Coronary artery (tissue), 2 donors: ENCODE measurements at places on chromosomes 7 and 10.

DNA sequence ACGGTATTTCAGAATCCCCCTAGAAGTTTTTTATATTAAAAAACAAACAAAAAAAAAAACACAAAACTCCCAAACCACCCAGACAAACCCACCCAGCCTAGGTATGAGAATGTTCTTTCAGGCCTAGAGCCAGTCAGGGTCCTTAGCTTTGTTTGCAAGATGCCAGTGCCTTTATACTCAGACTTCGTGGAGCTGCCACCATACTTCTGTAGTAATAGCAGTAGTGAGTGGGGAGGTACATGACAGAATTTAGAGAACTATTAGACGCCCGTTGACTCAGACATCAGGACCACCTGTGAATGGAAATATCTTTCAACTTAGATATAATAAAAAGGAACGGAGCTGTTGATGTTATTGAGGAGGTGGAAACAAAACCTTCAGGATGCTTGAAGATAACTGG is 138.2 kb upstream of the MKLN1 start:
- DNase-seq, result no peak

GRCh38 chr7:108875139-108875538 is 305.5 kb downstream of the DNAJB9 start:
- no peak for DNase-seq

- DNase-seq, result peak; percentile 41
Observed at GRCh38 chr10:101773923-101774588, 1.9 kb downstream of the FGF8 start.

DNA sequence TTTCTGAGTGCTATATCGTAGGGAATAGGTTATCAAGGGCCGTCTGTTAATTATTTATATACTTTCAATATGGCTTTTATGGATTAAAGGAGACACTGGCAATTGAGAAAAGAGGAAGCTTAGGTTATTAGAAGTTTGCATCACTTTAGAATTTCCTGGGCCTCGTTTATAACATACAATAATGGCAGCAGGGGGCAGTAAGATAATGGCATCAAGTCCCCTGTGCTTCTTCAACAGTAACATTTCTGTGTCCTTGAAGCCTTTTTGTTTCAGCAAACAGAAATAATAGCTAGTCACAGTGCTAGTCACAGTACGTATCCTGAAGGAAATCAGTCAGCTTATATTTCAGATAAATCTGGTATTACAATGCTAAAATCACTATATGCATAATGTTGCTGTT is 41.9 kb downstream of the SPAM1 start:
- no peak for DNase-seq

GRCh38 chr10:44394696-44395381 is 9.9 kb upstream of the CXCL12 start:
- DNase-seq, result peak; percentile 67

DNA sequence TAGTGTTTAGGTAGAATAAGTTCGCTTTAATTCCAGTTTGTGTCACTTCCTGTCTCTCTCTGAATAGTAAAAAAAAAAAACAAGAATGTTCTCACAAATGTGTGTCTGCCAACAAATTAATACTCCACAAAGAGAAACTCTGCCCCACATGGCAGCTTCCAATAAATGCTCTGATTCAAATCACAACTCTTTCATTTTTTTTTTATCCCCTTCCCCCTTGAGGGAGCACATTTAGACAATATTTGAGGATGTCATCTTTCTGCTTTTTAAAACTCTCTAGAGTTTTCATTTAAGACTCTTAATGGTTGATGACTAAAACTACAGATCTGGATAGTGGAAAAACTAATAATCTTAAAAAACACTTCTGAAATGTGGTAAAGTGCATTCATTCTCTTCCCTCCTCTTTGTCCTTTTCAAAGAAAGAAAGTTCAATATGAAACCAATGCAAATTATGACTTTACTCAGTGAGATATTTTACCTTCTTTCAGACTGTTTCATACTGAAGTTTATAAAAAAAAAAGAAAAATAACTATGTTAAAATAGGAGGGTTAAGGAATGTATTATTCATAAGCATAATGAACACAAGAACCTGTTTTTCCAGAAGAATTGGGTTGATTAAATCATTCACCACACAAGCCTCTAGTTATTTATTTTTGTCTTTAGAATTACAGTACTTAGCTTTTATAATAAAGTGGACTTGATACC is 42.3 kb downstream of the ARID5B start:
- DNase-seq, result no peak

GRCh38 chr7:90225601-90226000 is 14.1 kb downstream of the STEAP2 start:
- no peak for DNase-seq

- DNase-seq, result no peak
Observed at GRCh38 chr7:134850066-134850465, 70.6 kb downstream of the CALD1 start.

- no peak for DNase-seq
Observed at GRCh38 chr7:10860516-10860915, 113.2 kb upstream of the PHF14 start.

- DNase-seq, result peak; percentile 43
Observed at GRCh38 chr10:103542764-103543616, 49.5 kb downstream of the NEURL1 start.

DNA sequence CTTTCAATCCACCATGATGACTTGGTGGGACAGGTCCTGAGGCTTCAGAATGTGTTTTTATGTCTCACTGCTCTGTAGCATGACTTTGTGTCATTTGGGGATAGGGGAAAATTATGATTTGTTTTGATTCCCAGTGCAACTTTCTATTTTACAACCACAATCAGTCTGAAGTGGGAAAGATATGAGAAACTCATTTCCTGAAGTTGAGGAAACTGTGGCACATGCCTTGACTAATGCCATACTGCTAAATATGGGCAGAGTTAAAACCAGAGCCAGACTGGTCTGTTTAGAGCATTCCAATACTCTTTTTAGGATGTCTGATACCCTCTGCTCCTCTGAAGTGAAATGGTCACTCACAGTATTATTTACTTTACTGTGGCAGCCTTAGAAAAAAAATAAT is 307.7 kb downstream of the ADRA2A start:
- DNase-seq, result no peak

- no peak for DNase-seq
Observed at GRCh38 chr10:451021-451471, 238.4 kb downstream of the DIP2C start.

DNA sequence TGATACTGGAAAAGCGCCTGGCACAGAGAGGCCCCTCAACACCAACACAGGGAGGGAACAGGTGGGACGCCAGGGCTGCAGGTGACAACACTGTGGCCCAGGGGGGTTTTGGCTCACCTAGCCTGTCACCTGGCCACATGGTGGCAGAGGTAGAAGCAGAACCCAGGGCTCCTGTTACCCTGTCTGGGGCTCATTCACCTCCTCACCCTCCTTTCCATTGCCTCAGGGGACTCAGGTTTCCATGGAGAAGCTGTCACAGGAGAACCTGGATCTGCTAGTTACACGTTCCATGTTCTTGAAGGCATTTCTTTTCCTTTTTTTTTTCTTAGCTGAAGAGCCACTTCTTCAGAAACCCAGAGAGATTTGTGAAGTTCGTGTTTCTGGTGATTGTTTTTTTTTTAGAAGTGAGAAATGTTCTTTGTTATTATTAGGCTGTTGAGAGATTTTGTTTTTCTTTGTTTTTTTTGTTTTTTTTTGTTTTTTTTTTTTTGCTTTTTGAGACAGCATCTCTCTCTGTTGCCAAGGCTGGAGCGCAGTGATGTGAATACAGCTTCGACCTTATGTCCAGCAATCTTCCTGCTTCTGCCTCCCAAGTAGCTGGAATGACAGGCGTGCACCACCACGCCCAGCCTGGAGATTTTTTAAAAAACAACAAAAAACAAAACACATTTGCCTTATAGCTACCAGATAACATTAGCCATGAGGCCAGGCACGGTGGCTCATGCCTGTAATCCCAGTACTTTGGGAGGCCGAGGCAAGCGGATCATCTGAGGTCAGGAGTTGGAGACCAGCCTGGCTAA is 16.0 kb downstream of the DENND2A start:
- no peak for DNase-seq

DNA sequence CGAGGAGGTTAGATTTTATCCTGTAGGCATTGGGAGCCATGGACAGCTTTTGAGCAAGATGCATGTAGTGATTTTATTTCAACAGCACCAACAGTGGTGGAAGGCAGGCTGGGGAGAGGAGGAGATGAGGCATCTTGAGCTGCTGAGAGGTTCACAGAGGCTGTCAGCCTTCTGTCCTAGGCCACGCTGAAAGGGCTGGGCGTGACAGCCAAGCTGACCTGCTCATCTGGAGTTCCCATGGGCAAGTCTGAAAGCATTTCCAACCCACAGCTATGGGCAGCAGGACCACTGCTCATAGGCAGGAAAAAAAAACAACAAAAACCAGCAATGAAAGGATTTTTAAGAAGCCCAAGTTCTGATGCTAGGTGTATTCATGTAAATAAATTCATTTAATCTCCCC is 7.7 kb downstream of the NEURL1 start:
- no peak for DNase-seq

DNA sequence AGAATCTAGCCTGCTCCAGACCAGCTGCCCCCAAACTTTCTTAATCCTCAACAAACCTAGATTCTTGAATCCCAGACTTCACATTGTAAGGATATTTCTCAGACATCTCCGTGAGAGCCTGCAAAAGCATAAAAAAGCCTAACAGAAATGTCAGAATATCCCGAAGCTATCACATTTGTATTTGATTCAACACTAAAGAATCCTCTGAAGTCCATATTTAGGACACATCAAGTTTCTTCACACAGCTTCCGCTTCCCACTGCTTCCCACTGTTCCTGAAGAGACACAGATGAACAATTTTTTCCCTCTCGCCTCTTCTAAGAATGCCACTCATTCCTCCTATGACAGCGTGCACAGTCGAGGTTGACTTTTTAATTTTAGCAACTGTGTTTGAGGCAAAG is 396.2 kb upstream of the IGFBP3 start:
- no peak for DNase-seq

GRCh38 chr7:108308903-108309302 is 147.3 kb downstream of the NRCAM start:
- DNase-seq, result no peak

DNA sequence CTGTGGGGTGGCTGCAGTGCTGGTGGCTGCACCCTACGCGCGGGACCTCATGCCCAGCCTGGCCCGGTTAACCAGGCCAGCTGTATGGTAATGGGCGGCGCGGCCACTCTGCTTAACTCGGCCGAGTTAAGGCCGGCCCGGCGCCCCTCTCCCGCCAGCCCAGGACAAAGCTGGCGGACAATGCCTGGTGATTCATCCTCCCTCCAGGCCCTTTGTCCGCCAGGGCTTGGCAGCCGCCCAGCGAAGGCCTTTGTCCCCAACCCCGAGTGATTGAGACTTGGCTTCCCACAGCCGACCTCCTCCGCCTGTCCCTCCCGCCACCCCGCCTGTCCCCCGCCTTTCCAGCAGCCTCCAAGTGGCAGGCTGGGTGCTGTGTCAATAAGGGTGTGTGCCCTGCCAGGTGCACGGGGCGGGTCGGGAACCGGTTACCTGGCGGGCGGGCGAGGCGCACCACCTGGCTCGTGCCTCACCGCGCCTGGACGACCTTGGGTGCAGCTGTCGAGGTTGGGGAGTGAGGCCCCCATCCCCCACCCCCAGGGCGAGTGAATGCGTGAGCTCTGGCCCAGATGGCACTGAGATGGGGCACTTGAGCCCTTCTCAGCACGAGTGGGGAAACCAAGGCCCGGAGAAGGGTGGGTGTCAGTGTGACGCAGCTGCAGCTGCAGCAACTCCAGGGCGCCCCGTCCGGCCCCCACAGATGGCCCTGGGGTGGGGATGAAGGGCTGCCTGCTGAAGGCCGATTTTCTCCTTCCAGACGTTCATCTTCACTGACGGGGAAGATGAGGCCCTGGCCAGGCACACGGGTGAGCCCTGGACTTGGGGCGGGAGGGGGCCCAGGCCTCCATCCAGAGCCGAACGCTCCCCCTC is 4.6 kb downstream of the LFNG start:
- DNase-seq, result no peak

GRCh38 chr10:44056206-44056605 is 328.7 kb downstream of the CXCL12 start:
- no peak for DNase-seq

GRCh38 chr7:138023618-138024342 is 21.9 kb upstream of the CREB3L2 start:
- no peak for DNase-seq

DNA sequence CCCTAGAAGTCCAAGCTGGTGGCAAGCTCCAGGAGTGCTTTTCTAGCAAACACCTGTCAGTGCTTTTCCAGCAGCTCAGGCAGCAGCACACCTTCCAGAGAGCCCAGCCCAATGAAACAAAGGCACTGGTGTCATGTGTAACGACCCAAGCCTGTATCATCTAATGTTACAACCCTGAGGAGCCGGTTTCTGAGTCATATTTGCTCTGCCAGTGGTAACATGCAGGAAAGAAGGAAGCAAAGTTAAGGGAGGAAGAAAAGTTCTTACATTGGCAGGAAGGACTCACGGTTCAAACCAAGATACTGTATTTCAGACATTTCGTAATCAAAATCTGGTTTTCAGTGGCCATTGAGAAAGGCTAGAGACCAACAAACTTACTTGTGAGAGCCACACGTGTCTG is at the start of gene ANKRD22:
Gene ANKRD22, minus strand, starts transcription at position 139 of the 400 bp plus-strand sequence. CDS start 237 bp downstream, outside the sequence.
- DNase-seq, result no peak

DNA sequence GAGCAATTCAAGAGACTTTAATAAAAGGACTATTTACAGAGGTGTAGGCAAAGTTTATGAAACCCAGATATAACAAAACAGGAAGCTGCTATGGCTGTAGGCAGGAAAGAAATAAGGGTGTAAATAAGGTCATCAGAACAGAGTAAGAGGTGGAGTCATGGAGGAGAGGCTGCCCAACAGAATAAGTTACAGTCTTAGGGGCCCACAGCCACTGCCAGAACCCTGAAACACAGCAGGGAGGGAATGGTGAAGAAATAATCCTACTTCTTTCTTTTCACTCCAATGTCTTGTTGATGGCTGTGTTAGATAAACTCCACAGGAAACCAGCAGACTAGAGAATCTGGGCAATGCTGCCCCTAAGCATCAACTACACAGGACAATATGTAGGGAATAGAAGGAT is 155.8 kb upstream of the TAC1 start:
- DNase-seq, result no peak

- no peak for DNase-seq
Observed at GRCh38 chr7:94810496-94810895, 96.9 kb upstream of the PPP1R9A start.

DNA sequence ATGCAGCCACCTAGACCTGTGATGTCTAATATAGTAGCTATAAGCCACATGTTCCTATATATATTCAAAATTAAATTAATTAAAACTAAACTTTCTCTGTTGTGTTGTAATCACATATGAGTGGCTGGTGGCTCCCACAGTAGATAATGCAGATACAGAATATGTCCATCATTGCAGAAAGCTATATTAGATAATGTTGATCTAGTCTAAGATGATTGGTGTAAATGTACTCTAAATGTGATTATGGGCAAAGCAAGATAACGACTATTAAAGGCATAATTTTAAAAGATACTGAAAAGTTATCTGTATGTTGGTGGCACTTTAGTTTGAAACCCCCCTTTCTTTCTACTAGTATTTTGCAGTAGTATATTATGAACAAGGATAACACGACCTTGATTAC is 5.7 kb upstream of the HGF start:
- no peak for DNase-seq

GRCh38 chr10:110852947-110853346 is 18.8 kb upstream of the PDCD4 start:
- no peak for DNase-seq

GRCh38 chr10:127046975-127047877 is 142.0 kb downstream of the DOCK1 start:
- DNase-seq, result no peak

GRCh38 chr10:127125331-127125730 is 71.1 kb downstream of the INSYN2A start:
- no peak for DNase-seq

- DNase-seq, result no peak
Observed at GRCh38 chr7:149773446-149774236, at the start of gene ZNF467. Gene ZNF467 (minus strand): TSS chr7:149773588. CDS start chr7:149771032, 2,556 bp downstream.

GRCh38 chr7:33089142-33089541 is 20.1 kb downstream of the RP9 start:
- no peak for DNase-seq
